ENCODE measurements at places on chromosomes 11 and 22. TPM values are rescaled to one million over a fixed set of nuclear protein-coding genes. Genes with fewer than 3 reads are reported as not detected.

DNA sequence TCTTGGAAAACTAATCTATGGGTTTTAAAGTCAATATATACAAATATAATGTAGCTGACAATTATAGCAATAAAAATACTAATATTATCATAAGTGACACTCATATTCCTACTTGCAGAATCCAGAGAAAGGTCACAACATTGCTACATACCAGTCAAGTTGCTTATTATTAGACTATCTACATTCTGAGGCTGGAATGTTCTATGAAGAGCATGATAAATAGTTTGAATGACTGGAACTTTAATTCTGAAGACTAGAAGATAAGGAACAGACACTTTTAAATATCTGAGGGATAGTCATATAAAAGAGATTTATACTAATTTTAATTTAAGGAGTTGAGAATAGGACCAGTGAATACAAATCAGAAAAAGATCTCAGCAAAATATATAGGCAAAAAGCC is 146.0 kb downstream of the GUCY1A2 start:
- DNase-seq = no peak

- no peak for DNase-seq
These were observed 338.9 kb upstream of the ANO3 start for GRCh38 chr11:25993016-25993415.

The P2RX6 gene
- total RNA-seq = 3.5 TPM

- no peak for DNase-seq
These were observed 21.2 kb downstream of the LIF start for GRCh38 chr22:30225220-30225927.

- no peak for DNase-seq
These were observed 22.8 kb downstream of the CTTN start for GRCh38 chr11:70421123-70421522.

- DNase-seq = peak; percentile 2
These were observed 85.8 kb upstream of the SC5D start for GRCh38 chr11:121206810-121207209.

- peak; percentile 84 for DNase-seq
These were observed 1.5 kb downstream of the RAB30 start for GRCh38 chr11:83070044-83070701.

- DNase-seq = no peak
These were observed 31.3 kb downstream of the TMEM123 start for GRCh38 chr11:102421261-102421660.

DNA sequence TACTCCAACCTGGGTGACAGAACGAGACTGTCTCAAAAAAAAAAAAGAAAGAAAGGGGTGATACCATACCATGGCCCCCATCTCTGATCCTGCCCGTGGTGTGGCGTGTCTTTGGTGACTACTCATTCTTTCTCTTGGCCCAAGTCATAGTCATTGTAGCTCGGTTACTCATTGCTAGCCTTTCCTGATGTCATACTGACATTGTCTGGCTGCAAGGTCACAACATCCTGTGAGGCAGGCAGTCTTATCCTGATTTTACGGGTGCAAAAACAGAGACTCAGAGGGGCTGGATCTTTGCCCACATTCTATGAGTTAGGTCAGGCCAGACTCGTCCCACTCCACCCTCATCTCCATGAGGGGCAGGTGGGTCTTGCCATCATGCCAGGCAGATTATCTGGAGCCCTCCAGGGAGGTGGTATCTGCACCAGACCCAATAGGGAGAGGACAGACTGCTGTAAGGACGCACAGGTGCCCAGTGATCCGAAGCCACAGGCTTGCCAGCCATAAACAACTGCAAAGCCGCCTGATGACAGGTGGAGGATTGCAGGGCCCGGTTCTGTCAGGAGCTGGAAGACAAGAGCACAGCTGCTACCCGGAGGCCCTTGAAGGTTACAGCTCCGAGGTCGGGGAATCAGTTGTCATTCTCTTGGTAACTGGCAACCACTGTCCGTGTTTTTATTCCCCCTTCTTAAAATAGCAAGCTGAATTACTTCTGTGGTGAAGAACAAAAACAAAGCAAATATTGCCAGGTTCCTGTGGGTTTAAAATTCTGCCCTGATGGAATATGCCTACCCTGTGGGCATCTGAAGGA is 13.8 kb downstream of the TOM1 start:
- peak; percentile 82 for DNase-seq

DNA sequence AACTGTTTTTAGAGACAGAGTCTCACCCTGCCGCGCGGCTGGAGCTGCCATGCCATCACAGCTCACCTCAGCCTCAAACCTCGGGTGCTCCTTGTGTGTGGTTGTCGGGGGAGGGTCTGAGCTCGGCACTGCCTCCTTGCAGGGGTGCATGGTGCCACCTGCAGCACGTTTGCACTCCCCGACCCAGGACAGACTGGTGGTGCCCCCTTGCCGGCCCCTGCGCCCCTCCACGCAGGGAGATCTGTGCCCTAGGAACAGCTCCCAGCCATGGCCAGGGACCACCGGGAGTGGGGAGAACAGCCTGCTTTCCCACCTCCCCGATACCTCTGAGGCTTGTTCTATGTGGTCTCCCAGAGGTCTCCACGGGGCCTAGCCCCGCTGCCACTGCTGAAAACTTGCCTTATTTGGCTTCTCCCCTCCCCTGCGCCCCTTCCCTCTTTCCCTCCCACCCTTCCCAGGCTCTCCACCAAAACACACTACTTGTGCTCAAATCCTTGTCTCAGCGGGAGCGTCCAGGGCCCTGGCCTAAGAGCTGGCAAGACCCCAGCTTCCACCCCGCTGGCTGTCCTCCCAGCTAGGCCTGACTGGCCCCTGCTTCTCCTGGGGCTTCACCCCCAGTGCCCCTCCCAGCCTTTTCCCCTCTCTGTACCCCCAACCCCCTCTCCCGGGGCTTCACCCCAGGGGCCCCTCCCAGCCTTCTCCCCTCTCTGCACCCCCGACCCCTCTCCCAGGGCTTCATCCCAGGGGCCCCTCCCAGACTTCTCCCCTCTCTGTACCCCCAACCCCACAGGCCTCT is 13.4 kb upstream of the TPCN2 start:
- DNase-seq = no peak

DNA sequence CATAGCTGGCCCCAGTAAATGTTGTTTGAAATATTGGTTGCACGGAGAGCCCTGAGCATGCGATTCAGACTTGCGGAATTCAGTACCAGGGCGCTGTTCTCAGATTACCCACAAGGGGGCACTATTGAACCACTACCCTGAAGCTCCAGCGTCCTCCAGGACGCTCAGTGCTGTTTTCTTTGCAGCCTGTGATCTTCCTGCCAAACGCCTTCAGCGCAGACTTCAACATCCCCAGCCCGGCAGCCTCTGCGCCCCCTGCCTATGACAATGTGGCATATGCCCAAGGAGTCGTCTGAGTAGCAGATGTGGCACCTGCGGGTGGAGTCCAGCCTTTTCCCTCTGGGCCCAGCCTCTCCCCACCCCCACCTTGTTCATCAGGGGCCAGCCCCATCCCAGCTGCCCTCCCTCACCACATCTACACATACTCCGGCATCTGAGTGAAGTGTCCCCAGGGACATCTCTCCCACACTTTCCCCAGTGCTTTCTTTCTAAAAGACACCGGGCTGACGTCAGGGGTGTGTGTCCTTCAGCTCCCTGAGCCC is 9.6 kb upstream of the MS4A10 start:
- peak; percentile 89 for DNase-seq

DNA sequence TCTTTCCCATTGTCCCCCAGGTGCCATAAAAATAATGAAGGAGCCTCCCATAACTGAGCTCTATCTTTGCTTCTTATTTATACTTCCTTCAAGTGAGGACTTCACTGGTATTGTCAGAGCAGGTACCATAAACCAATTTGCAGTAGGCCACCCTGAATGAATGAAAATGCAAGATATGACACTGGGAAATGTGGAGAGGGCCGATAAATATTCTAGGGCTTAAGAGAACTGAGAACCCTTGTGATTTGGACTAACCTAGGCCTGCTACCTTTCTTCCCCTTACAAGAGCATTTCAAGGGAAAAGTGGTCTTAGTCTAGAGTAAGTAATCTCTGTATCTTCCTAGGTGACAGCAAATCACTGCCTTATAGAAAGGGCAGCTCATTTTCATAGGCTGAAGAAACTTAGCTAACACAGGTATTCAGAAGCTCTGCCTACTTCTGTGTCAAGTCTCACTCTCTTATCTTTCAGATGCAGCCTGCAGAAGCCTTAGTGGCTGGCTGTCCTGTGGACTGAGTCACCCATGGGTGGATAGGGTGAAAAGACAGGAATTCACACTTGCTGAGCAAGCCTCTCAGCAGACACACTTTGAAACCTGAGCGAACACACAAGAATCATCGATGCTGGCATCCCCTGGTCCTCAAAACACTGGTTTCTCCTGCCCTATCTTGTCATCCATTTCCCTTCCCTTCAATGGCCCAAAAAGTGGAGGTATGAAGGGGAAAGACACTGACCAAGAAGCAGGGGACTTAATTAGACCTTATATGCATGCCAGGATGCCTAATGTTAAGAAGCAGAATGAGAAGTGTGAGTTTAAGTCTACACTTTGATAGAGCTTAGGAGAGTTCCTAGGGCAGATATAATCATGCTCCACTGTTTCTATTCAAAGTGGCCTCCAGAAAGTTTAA is 15.2 kb downstream of the NRIP3 start:
- no peak for DNase-seq

The HORMAD2 gene
- total RNA-seq = not detected

DNA sequence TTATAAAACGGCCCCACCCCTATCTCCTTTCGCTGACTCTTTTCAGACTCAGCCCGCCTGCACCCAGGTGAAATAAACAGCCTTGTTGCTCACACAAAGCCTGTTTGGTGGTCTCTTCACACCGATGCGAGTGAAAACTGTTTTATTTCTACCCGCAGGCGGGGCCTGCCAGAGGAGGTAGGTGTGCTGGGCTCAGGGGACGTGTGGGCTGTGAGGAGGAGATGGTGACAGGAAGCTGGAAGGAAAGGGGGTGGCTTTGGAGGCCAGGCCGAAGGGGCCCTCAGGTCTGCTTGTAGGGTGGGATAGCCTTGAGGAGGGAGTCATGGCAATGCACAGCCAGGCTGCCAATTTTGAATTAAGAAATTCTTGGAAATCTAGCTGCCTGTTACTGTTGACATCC is 21.3 kb upstream of the KRTAP5-7 start:
- no peak for DNase-seq

DNA sequence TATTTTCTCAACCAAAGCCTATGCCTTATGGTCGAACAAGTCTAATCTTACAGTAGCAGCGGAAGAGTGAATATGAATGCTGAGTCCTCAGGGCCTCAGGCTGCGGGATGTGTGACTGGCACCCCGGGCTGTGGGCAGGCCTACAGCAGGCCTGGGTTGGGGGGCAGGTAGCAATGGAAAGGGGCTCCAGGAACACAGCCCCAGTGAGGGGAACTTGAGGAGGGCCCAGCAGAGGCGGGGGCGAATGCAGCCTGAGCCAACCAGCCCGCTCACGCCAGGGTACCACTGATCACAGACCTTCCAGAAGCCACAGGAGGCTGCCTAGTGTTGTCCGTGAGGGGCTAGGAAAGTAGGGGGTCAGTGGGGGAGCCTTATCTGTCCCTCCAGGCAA is 11.3 kb upstream of the CD5 start:
- DNase-seq = no peak

The OR2AG1 gene
- total RNA-seq = not detected

- DNase-seq = no peak
These were observed 108.9 kb upstream of the OLFML1 start for GRCh38 chr11:7376386-7376785.

The KCNJ4 gene
- total RNA-seq = not detected

The NAALADL1 gene
- total RNA-seq = 23.7 TPM

- DNase-seq = no peak
These were observed 11.5 kb downstream of the SBF1 start for GRCh38 chr22:50463188-50463900.

The XKR3 gene
- total RNA-seq = not detected

The CCDC73 gene
- not detected for total RNA-seq

DNA sequence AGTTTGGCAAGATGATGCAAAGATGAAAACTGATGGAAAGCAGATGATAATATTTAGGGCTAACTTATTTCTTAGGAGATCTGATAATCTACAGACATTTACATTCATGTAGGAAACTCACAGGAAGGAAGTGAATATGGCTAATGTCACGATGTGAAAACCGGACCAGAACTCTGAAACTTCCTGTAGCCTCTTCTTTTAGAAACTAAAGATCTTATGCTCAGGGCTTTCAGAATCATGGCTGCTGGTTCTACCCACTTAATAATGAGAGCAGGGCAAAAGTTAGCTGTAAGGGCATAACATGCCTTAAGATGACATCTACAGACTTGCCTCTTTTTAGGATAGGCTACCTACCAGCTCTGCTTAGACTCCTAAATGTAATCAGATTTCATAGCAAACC is 15.2 kb downstream of the CPSF7 start:
- no peak for DNase-seq

The OR4C46 gene
- not detected for total RNA-seq

DNA sequence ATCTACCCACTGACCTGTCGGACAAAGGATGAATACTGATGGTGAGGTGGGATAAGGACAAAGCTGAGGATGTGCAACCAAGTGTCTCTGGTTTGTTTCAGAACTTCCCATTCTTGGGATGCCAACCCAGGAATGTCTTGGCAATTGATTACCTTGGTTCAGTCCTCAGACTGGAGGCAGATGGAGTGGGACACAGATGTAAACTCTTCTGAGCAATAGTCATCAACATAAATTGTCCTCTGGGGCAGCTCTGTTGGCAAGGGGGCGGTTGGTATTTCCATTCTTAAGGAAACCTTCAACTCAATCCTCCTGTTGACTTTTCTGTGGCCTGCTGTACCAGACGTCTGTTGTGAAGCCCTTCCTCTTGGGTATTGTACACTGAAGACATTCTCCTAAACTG is 6.8 kb downstream of the ABTB2 start:
- no peak for DNase-seq

GRCh38 chr11:59216641-59217564 is 4.2 kb upstream of the MPEG1 start:
- DNase-seq = peak; percentile 63

DNA sequence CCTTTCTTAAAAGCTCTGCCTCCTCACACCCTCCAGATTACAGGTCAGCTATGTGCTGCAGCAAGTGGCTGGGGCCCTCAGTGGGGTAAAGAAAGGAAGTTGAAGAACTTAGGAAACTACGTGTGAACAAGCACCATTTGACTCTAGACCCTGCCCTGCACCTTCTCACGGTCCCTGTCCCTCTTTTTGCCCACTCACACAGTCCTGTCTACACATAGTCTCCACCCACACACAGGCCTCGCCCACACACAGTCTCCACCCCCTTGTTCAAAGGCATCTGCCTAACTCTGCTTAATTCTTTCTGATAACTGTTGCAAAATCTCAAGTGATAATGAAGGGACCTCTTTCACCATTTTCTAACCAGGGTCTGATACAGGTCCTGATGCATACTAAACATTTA is 59.0 kb downstream of the TMPRSS5 start:
- DNase-seq = no peak

The OR52I2 gene
- total RNA-seq = not detected

The ISX gene
- total RNA-seq = not detected

- DNase-seq = no peak
These were observed 128.0 kb upstream of the FGF3 start for GRCh38 chr11:69947059-69947792.

The PIH1D2 gene
- 2.6 TPM for total RNA-seq
